ENCODE measurements at places on chromosomes 3 and 15.

DNA sequence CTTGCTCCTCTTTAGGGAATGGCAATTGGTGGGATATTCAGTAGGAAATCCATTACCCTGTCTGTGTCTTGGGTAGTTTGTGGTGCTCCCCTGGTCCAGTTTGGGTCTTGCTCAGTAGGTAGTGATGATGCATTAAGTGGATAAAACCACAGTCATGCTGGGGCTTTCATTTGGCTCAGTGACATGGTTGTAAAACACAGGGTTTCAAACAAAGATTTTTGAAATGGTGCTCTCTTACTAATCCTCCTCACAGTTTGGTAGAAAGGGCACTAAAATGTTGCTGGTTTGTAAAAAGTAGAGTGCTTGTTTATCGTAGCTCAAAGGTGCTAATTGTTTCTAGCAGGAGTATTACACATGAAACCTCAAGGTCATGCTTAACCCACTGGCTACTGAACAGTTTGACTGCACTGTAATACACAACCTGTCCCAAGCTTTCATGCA, 22.9 kb downstream of the BBX start:
- no peak for DNase-seq

DNA sequence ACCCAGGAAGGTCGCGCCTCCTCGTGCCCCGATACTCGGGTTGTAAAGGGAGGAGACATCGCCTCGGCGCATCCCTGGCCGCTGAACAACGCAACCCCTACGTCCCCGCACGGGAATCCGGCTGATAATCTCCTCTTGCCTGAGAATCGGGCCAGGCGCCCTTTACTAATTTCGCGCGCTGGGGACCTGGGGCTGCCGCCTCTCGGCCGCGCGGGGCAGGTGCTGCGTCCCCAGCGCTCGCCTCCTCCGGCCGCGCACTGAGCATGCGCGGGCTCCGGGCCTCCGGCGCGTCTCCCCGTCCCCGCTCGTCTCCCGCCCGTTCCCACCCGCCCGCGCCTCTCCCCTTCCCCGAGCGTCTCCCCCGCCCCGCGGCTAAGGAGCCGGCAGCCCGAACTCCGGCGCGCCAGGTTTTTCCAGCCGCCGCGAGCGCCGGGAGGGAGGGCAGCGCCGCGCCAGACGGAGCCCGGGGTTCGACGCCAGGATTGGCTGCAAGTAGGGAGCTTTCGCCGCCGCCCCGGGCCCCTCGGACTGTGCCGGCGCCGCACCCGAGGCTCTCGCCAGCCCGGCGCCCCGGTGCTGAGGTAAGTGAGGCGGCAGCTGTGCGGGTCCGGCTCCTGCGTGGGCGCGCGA, at the start of gene CNTN4:
CNTN4 (plus strand) TSS at position 469 of the 630 bp plus-strand sequence.
- peak; percentile 46 for DNase-seq

- DNase-seq = no peak
Observed at GRCh38 chr3:106342386-106342785, 473.6 kb upstream of the CBLB start.

DNA sequence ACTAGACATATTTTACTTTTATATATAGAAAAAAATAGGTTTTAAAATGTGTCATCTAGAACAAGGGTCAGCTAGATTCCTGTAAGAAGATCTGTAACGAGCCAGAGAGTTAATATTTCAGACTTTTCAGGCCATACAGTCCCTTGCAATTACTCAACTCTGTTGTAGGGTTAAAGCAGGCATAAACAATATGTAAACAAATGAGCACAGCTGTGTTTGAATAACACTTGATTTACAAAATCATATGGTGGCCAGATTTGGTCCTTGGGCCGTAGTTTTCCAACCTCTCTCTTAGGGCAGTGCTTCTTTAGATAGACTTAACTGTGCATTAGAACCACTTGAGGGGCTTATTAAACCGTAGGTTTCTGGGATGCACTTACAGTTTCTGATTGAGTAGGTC, 19.6 kb downstream of the LRRC57 start:
- DNase-seq = no peak

DNA sequence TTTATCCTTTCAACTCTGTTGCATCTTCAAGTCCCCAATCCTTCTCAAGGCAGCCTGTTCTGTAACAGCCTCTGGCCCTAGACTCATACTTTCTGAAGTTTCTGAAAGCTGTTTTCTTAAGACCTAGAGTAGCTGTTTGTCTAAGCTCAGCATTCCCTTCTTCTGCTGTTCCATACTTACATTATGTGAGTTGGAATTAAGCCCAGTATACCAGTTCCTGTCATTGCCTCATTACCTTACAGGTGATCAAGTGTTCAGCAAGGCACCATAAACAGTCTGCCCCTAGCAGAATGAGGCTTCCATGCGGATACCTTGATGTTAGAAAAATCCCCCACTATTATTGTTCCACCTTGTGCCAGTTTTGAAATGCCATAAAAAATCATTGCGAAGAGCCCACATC, 180.6 kb downstream of the PLCL2 start:
- DNase-seq = no peak

DNA sequence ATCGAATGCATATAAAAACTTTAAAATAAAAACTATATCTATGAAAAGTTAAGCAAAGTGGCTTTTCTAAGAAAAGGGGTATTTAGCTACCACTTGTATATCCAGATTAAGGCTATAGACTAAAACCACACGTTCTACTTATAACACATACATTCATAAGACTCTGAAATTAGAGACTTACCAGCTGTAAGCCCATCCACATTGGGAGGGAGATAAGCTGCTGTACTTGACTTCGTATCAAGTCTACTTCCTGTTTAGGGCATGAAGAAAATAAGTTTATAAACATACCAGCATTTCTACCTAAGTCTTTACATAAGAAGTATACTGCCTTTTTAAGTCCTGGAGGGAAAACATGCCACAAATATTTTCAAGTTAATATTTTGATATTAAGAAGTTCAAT, 27.7 kb downstream of the AQR start:
- DNase-seq = no peak

DNA sequence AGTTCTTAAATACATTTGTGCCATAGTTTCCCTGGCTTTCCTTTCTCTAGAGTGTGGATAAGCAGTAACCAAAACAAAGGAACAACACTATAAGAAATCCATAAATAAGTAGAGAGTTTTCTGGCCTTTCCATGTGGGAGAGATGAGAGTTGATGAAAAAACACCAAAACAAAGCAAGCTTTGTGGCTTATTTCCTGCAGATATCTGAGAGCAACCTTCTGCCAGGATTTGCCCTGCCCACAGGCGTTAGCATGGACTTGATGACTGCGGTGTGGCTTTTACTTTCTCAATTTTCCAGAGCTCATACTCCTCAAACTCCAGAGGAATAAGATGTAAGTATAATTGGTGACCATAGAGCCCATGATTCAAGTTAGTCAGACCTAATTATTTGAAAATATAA, 194.9 kb downstream of the RAP2B start:
- DNase-seq = no peak

GRCh38 chr3:154936196-154936595, 143.9 kb upstream of the MME start:
- no peak for DNase-seq

DNA sequence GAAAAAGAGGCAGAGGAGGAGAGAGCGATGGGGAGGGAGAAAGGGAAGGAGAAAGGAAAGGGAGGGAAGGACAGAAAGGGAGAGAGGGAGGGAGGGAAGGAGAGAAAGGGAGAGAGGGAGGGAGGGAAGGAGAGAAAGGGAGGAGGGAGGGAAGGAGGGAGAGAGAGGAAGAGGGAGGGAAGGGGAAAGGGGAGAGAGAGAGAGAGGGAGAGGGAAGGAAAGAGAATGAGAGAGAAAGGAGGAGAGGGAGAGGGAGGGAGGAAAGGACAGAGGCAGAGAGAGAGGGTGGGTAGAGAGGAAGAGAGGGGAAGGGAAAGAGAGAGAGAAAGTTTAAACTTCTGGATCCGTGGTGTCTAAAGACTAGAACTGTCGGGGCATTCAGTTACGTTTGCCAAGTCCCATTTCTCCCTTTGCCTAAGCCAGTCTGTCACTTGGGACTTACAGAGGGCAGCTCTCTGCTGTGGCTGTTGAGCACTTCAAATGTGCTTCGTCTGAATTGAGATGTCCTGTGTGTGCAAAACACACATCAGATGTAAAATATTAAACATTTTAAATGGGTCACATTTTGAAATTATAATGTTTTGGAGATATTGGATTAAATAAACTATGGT, 62.6 kb downstream of the PLXNA1 start:
- no peak for DNase-seq

DNA sequence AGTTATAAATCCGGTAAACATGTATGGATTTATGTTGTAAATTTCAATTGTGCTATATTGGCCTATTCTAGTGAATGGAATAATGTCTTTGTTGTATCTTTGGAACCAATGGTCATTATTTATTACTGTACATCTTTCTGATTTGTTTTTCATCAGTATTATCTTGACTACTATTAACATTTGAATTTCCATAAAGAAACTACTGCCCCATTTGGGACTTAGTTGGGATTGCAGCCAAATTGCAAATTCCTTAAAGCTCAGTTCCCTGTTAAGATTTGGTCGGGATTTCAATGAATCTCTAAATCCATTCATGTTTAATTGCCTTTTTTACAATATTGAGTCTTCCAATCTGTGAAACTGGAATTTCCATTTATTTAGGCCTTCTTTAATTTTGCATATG, 822.4 kb upstream of the CADM2 start:
- no peak for DNase-seq

GRCh38 chr15:88568589-88568988, 22.1 kb upstream of the DET1 start:
- no peak for DNase-seq

GRCh38 chr3:150133293-150133692, 162.6 kb upstream of the PFN2 start:
- DNase-seq = no peak

- no peak for DNase-seq
Observed at GRCh38 chr15:30033763-30034162, 49.0 kb upstream of the GOLGA8J start.

- no peak for DNase-seq
Observed at GRCh38 chr3:45215466-45215865, 10.6 kb downstream of the TMEM158 start.

- DNase-seq = no peak
Observed at GRCh38 chr3:38533285-38533976, 37.3 kb downstream of the EXOG start.

- DNase-seq = no peak
Observed at GRCh38 chr3:64351713-64352638, 126.7 kb upstream of the PRICKLE2 start.

GRCh38 chr15:36608180-36608579, 28.8 kb downstream of the CDIN1 start:
- DNase-seq = no peak

DNA sequence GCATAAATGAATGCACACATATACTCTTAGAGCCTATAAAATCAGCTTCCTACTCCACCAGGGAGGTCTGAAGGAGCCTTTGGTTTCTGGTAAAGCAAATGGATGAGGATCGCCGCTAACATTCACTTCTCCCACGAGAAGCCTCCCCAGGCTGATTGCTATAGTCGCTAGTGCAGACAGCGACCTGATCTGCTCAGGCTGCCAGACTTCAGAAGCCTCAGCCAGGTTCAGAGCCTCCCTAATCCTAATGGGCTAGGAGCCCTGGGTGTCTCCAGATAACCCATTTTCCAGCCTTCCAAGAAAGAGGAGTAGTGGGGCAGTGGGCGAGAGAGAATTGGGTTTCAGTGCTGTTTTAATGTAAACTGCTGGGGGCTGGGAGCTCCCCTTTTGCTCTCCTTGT, 35.4 kb downstream of the TPM1 start:
- DNase-seq = no peak

GRCh38 chr3:196994056-196994455, 25.4 kb upstream of the PIGZ start:
- DNase-seq = no peak

DNA sequence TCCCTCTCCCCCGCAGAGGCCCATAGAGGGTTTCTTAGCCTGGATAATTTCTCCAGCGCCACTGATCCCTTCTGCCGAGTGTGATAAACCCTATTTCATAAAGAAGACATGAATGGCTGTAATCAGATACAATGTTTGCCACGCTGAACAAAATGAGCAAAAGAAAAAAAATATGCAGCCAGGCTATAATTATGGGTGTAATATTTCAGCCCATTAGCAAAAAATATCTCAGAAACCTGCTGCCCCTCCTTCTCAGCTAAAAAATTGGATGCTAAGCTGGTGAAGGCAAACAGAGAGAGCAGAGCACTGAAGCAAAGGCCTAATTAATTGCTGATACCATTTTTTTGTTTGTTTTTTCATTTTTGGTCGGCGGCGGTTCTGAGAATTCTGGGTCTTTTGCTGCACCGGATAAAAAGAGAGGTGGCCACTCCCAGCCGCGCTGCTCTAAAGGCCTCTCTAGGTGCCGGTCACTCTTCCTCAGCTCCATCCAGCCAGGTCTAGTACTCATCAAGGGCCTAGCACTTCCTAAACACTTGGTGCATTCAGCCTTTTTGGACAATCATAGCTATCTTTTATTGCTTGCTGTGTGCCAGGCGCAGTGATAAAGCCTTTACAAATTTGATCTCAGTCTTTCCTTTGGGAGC, 128.7 kb upstream of the TLE3 start:
- DNase-seq = no peak

DNA sequence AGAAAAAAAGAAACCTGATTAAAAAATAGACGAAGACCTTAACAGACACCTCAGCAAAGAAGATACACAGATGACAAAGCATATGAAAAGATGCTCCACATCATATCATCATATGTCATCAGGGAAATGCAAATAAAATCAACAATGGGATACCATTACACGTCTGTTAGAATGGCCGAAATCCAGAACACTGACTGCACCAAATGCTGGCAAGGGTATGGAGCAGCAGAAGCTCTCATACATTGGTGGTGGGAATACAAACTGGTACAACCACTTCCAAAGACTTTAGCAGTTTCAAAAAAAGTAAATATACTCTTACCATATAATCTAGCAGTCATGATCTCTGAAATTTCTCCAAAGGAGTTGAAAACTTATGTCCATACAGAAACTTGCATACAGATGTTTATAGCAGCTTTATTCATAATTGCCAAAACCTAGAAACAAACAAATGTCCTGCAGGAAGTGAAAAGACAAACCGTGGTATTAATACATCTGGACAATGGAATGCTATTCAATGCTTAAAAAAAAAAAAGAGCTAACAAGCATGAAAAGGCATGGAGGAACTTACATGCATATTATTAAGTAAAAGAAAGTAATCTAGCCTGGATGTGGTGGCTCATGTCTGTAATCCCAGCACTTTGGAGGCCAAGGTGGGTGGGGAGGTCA, 107.4 kb downstream of the HES1 start:
- DNase-seq = no peak

- no peak for DNase-seq
Observed at GRCh38 chr15:75753145-75753544, 40.5 kb upstream of the CSPG4 start.
